ENCODE measurements at places on chromosomes 1 and 21. TPM values are rescaled to one million over a fixed set of nuclear protein-coding genes. Genes with fewer than 3 reads are reported as not detected.

IGSF9 gene
- total RNA-seq = not detected

PTPN22 gene
- total RNA-seq = 1.2 TPM

MIXL1 gene
- not detected for total RNA-seq

BTG3 gene
- total RNA-seq = 31.9 TPM

PROK1 gene
- not detected for total RNA-seq

CD5L gene
- total RNA-seq = not detected

VHLL gene
- total RNA-seq = not detected

LRRC53 gene
- not detected for total RNA-seq

HPCAL4 gene
- total RNA-seq = not detected

RAVER2 gene
- 4.6 TPM for total RNA-seq

GBP1 gene
- 25.5 TPM for total RNA-seq

MRPL55 gene
- 60.7 TPM for total RNA-seq

PRAMEF7 gene
- total RNA-seq = not detected

ZSCAN20 gene
- total RNA-seq = 19.8 TPM

MYOG gene
- total RNA-seq = not detected
